ENCODE measurements at places on chromosomes 3 and 15.
A peak's percentile ranks its signal among the peaks of the same experiment; 100 is the strongest.

- DNase-seq, result no peak
Observed at GRCh38 chr3:194344012-194344411, 7.1 kb downstream of the CPN2 start.

GRCh38 chr3:10479311-10479710 lies 26.1 kb downstream of the ATP2B2 start:
- DNase-seq, result no peak

GRCh38 chr3:4744405-4745234 lies 234.6 kb upstream of the BHLHE40 start:
- no peak for DNase-seq

GRCh38 chr15:38945551-38946298 lies 381.1 kb upstream of the RASGRP1 start:
- no peak for DNase-seq

GRCh38 chr15:77032052-77032646 lies 37.2 kb downstream of the PSTPIP1 start:
- DNase-seq, result no peak

DNA sequence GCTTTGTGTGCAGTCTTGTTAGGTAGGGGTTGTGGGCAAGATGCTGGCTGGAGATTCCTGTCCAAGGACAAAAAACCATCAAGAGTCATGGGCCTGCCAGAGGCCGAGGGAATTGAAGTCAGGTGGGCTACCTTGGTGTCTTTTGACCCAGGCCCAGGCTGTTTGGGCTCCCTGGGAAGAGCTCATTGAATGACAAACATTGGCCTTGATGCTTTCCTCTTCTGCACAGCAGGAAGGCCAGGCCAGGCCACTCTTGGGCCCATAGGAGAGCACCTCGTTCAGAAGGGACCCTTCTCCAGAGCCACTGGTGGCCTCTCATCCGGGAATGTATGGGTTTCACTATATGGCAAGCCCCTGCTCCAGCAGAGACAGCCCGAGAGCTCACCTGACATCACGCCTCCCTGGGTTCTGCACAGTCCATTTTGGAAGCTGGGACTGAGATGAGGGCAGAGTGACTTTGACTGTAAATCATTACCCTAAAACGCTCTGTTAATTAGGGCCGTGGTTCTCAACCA lies 169.1 kb downstream of the NSMCE3 start:
- no peak for DNase-seq

DNA sequence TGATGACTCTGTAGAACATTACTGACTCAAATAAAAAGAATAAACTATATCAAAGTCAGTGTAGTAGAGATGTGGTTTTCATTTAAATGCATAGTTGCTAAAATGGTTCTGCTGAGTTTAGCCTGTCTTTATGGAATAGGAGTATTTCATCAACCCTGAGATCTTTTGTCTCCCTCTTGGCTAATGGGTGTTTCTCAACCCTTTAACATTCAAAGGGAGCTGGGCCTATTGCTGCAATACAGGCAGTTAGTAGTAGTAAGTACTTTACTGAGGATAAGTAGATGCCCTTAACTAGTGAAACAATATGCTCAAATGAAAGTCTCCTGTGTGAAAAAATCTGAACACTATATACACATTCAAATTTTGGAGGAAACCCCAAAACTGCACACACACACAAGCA lies 184.7 kb upstream of the TTC14 start:
- DNase-seq, result no peak

- no peak for DNase-seq
Observed at GRCh38 chr3:100155128-100155527, 40.8 kb upstream of the FILIP1L start.

DNA sequence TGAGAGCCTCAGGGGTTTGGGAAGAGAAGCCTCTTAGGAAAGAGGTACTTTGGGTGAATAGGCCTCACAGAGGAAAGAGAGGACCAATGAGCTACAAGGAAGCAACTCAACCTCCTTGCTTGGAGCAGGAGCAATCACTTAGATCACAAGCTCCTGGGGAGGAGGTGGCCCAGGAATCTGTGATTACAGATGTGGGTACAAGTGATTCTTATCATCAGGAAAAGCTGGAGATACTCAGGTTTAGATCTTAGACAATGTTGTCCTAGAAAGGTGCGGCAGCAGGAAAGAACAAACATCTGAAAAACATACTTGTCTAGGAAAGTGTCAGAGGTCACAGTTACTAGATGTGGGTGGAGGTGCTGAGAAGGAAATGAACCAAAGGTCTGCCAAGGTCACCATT lies 8.2 kb downstream of the PARP16 start:
- no peak for DNase-seq

- no peak for DNase-seq
Observed at GRCh38 chr3:18725668-18726407, 300.7 kb upstream of the SATB1 start.

DNA sequence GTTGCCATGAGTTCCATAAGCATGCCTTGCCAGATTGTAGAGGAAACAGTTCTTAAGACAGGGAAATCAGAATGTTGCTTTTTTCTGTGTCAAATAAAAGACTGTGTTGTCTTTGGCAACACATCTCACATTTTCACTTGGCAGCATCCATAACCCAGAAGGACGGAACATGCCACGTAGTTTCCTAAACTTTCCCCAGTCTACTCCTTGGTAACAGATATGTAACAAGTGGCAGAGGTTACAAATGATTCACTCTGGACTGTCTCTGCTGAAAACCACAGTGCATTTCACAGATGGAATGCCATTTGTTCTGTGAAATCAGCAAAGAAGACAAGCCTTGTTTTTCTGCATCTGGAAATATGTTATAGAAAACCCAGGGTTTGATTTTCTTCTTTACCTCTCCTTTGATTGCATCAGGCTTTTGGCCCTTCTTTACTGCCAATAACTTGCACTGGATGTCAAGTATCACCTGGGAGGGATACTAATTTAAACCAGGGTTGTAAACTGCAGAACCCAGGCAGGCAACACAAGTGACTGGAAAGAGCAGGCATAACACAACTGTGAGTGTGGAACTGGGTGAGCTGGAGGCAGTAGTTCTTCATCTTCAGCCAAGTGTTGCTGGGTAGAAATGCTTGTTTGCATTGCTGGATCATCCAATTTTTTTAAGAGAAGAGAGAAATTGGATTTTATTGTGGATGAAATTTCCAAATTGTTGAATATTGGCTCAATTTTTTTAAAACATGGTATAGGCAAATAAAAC lies 124.4 kb upstream of the FOXB1 start:
- peak; percentile 16 for DNase-seq

DNA sequence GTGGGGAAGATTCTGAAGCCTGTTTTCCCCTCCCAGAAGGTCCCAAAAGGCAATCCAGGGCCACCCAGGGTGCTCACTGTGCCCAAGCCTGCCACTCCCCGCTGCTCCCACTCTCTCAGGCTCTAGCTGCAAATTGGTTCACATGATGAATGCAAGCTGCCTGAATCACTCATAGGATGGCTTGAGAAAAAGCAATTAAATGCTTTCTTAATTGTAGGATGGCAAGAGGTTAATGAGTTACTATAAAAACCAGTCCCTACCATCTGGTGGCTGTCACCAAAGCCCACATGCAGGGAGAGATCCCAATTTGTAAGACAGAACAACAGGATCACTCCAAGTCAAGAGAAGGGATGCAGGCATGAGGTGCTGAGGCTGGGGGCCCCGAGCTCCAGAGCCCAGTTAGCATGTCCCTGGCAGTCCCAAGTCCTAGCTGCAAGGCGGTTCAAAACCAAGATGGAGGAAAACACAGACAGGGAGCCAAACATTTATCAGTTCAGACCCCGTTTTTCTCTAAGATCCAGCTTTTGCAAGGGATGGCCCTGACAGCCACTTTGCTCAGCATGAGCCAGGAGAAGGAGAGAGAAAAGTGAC lies 207.1 kb downstream of the UACA start:
- DNase-seq, result no peak

- DNase-seq, result no peak
Observed at GRCh38 chr15:98654790-98655360, 6.5 kb downstream of the IGF1R start.

- no peak for DNase-seq
Observed at GRCh38 chr15:64149893-64150578, 1.5 kb upstream of the SNX22 start.

DNA sequence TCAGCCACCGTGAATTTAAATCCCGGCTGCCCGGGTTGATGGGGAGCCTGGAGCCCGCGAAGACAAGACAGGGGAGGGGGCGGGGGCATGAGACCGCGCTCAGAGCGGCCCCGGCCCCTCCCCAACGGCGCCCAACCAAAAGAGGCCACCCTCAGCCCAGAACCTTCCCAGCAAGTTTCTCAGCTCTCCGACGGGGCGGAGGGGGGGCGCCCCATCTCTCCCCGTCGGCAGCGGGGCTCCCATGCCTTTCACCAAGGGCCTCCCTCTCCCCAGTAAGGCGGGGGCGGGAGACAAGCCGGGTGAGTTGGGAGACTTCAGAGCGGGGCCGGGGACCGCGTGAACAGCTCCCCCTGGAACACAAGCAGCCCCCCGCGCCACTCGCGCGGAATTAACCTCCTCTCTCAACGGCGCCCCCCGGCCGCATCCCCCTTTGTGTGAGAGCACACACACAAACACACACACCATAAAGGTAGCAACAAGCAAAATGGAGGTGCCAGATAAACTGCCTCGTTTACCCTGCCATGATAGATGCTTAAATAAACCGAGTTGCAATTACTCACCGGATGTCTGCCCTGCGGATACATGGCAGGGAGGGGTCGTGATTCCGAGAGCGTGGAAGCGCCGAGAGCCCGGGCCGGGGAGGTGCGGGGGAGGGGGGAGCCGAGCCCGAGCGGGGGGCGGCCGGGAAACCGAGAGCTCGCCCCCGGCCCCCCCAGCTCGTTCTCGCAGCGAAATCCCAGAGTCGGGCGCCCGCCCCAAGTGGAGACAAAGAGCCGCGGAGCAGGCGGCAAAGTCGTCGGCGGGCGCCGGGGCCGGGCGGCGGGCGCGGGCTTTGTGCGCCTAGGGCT lies 1.3 kb downstream of the TLE3 start:
- DNase-seq, result no peak
